ENCODE measurements at places on chromosomes 4 and X.

GRCh38 chrX:8851231-8851886 is 50.2 kb upstream of the FAM9A start:
- no peak for DNase-seq

- DNase-seq = no peak
These were observed 96.5 kb downstream of the TRAPPC11 start for GRCh38 chr4:183755596-183755995.

DNA sequence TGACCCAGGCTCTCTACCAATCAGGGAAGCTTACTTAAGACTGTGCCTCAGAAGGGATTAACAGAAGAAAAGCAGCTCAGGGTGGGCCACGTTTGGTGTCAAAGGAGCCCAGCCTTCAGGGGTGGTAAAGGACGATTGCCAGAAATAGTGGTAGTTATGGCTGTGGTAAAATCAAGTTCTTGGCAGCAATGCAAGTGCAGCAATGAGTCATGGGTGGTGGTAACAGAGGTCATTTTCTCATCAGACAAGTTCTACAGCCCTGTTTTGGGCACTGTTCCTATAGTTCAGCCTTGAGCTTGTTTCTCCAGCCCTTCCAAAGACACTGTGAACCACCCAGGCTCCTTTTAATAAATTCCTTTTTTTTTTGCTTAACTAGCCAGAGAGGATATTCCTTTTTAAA is 120.3 kb downstream of the EFHC2 start:
- DNase-seq = peak; percentile 15

- no peak for DNase-seq
These were observed 49.0 kb downstream of the SH2D1A start for GRCh38 chrX:124395145-124395880.

DNA sequence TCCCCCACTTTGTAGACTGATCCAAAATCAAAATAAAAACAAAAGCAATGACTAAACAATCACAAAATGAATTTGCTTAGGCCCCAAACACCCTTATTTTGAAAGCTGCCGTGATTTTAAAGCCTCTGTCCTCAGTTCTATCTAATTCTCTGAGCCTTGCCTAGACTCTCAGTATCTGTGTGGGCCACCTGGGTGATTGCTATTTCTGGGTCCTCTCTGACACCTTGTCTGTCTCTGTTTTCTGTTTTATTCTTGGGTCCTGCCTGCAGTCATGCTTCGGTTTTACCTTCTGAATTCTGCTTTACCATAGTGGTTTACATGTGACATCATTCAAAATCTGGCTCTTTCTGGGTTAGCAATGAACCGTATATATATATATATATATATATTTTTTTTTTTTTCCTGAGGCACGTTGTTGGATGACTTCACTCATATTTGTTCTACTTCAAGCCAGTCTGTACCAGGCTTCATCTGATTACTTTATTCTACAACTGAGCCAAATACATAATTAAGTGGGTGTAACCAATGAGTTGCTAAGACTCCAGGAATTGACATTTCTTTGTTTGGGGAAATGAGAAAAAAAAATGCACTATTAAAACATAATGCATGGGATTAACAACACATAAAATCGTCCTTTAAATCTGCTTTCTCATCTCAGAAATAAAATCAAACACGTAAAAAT is 710.7 kb upstream of the SLIT2 start:
- DNase-seq = no peak

DNA sequence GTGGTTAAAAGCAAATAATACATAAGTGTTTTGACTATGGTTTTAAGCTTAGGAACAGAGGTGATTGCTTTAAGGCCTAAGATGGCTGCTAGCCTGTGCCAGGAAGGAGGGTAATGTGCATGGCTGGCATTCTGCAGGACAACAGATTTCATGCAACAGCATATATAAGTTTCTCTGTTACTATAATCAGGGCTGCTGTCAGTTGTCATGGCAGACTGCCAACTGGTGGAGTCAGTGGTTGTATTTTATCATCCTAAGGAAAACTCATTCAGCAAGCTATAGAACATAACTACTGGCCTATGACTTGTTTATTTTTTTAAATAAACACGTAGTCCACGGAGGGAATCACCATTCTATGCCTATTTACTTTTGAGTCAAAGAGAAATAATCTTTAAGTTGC is 77.7 kb upstream of the DCAF8L1 start:
- no peak for DNase-seq

GRCh38 chrX:137566746-137567679 is 1.1 kb downstream of the ZIC3 start:
- DNase-seq = no peak

GRCh38 chr4:141565379-141566089 is 70.8 kb upstream of the IL15 start:
- no peak for DNase-seq

GRCh38 chrX:96425200-96425599 is 259.4 kb upstream of the DIAPH2 start:
- peak; percentile 41 for DNase-seq

DNA sequence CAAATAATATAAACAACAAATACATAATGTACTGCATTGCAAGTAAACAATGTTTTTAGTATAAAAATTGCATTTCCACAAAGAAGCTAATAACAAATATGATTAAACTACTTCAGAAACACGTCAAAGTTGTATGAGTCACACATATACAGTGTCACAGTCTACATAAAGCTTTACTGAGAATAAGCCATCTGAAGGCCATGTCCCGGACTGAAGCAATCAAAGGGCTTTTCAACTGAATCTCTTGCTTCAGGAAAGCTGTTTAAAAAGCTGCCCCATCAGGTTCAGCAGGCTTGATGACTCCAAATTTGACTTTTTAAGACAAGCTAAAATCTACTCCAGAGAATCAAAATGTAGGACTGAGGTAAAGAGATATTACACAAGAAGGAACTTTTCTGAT is 1476.8 kb downstream of the ADGRL3 start:
- no peak for DNase-seq

GRCh38 chr4:26558166-26558895 is 25.6 kb upstream of the TBC1D19 start:
- peak; percentile 33 for DNase-seq

DNA sequence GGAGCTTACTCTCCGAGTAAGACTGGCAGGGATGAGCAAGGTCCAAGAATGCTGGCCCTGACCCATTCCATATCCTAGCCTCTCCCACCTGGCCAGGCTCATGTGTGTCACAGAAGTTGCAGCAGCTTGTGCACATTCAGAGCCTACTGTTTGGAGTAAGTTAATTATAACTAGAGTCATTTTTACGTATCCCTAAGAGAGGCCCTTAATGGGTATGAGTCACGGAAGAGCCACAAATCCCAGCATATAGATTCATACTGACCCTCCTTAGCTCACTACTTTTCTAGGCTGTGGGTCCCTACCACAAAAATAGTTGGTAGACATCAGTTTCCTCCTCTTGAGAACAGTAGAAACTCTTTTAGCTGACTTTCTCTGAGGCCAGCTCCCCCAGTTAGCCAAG is 118.3 kb upstream of the FRG1 start:
- no peak for DNase-seq

DNA sequence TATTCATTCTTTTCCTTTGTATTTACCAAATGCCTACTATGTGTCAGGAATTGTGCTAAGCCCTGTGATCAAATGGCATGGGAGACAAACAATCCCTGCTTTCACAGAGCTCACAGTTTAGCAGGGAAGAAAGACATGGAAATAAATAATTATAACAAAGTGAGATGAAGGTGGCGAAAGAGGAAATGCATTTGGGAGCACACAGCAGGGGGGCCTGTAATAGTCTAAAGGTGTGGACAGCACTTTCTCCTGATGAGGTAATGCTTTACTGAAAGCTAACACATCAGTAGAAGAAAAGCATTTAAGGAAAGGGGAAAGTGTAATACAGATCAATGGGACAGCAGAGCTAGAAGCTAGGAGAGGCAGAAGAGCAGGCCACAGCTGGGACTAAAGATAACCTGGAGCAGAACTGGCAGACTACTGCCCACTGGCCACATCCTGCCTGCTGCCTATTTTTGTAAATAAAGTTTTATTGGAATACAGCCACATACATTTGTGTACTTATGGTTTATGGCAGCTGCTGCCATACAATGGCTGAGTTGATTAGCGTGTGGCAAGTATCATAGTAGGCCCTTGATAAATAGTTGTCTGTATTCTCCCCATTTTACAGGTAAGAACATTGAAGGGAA is 67.1 kb upstream of the TAPT1 start:
- no peak for DNase-seq

DNA sequence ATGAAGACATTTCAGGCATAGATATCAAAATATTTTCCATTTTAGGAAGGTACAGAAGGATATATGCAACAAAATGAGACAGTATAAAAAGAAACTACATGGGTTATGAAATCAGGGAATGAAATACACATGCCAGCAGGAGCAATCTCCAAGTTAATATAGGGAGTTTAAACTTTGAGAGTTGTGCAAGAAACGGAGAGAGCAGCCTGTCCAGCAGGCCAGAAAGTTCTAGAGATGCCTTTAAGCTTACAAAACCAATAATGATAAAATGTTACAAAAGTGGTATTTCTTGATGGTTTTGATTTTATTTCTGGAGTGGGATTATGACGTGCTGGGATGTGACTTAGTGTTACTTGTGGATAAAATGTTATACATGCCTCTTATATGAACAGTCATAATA is 2047.9 kb downstream of the ARAP2 start:
- peak; percentile 77 for DNase-seq

- DNase-seq = no peak
These were observed 608.4 kb upstream of the PITX2 start for GRCh38 chr4:111231281-111231680.

- DNase-seq = peak; percentile 13
These were observed 95.8 kb downstream of the SH3KBP1 start for GRCh38 chrX:19791562-19791961.

- DNase-seq = no peak
These were observed 13.4 kb upstream of the GTPBP6 start for GRCh38 chrX:331825-332495.

DNA sequence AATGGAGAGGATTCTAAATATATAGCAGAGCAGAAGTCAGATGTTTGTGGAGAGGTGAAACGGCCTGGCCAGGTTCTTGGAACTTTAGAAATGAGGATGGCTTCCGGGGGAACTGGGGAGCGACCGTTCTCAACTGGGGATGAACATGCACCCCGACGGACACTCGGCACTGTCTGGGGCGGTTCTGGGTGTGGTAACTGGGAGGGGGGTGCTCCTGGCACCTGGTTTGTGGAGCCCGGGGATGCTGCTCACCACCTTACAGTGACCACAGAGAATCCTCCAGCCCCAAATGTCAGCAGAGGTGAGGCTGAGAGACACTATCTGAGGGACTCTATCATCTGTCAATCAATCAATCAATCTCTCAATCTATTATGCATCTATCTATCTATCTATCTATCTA is 69.0 kb upstream of the PPP2R3B start:
- DNase-seq = no peak

GRCh38 chr4:140092094-140092851 is 61.7 kb downstream of the MAML3 start:
- peak; percentile 44 for DNase-seq

DNA sequence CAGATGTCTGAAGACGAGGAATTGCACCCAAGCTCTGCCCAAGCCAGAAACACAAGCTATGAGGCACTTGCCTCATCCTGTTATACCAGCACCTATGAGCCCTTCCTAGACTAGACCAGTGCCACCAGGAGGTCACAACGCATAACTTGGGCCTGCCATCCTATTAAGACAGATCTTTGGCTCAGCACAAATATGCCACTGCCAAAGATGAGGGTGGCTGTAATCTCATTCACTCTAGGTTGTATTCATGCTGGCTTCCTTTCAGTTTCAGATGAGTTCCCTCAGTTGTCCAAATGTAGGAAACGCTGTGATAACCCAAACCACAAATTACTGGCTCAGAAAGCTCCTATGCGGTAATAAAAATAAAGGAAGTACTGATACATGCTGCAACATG is 76.5 kb upstream of the CITED1 start:
- no peak for DNase-seq

GRCh38 chr4:184616633-184617551 is 32.4 kb downstream of the CASP3 start:
- no peak for DNase-seq

DNA sequence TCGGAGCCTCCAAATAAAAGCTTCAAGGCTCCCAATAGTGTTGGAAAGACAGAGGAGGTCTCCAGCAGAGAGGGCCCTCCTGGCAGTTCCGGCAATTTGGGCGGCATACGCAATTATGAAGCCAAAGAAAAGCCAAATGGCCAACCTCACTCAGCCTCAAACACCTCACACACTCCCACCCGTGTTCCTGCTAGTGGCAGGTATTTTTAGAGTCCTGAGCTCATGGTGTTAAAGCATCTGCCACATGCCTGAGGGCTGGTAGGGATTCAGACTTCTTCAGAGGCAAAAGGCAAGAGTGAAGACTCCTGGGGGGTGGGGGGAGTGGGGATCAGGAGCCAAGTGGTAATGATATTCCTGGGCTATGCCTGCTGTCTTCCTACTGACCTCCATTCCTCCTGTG is 7.4 kb downstream of the RAB33A start:
- DNase-seq = no peak

DNA sequence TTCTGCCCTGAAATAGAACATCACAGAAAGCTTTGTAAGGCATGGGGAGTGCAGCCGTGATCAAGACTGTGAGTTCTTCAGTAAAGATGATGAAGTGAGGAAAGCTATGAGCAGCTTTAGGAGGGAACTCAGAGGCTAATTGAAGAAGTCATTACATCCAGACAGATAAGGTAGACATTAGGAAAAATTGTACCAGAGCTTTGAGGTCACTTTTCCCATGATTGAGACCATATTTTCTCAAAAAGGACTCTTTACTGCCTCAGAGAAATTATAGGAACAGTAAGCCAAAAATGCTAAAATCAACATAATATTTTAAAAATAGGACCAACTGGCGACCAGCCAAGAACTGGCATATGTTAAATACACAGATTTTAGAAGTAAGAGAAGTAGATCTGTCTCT is 11.2 kb downstream of the CHST7 start:
- DNase-seq = peak; percentile 30

GRCh38 chr4:83320548-83320947 is 14.1 kb downstream of the HPSE start:
- DNase-seq = no peak

DNA sequence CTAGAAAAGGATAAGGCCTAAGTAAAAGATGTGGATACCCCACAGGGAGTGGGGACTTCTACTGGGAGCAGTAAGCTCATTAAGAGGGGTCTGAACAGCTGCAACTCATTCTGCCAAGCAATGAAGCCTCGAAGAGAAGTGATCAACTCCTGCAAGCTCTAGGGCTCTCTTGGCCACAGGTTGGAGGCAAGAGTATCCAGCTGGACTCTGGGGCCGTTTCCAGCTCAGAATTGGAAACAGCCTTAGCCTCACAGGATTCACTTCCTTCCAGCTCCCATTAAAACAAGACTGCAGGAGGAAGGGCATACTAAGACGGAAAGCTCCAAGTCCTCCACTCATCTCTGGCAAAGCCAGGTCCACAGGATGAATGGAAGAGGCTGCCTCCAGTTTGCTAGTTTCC is 126.3 kb downstream of the ATG4A start:
- DNase-seq = no peak

DNA sequence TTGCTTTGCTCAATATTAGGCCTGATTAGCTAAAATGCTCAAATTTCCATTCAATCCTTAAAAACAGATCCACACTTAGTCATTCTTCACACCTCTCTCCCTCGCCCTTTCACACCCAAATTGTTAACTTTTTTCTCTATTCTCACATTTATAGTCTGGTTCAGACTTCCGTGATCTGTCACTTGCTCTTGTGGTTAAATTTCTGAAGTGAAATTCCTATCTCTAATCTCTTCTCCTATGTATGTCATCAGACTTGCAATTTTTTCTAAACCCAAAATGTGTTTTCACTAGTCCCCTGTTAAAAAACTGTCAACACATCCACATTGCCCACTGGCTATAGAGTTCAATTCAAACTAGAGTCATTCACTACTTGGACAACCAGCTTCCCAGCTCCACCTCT is 63.2 kb downstream of the SNCA start:
- no peak for DNase-seq

GRCh38 chr4:130576218-130576617 is 1480.3 kb downstream of the C4orf33 start:
- no peak for DNase-seq

Measured in adipocyte (in vitro differentiated cells).